ENCODE measurements at places on chromosomes 6 and 20.

GRCh38 chr6:25122001-25122400, 157.2 kb upstream of the CARMIL1 start:
- DNase-seq, result no peak

DNA sequence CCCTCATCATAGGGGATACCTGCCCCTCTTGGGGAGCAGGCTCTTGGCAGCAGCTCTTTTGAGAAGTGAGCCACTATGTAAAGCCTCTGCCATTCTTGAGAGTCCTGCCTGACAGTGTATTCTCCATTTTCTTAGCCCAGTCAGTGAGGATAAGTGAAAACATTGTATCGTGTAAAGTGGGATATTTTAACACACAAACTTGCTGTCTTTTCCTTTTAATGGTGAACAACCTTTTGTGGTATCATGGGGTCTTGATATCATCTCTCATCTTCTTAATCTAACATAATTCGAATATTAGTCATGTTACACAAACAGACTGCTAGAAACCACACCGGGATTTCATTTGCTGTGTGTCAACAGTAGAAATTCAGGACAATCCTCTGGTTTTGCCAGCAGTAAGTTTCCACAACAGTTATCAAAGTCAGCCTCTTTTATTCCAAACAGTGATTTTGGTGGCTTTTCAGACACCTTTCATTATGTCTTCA, 136.2 kb downstream of the HIVEP1 start:
- DNase-seq, result no peak

DNA sequence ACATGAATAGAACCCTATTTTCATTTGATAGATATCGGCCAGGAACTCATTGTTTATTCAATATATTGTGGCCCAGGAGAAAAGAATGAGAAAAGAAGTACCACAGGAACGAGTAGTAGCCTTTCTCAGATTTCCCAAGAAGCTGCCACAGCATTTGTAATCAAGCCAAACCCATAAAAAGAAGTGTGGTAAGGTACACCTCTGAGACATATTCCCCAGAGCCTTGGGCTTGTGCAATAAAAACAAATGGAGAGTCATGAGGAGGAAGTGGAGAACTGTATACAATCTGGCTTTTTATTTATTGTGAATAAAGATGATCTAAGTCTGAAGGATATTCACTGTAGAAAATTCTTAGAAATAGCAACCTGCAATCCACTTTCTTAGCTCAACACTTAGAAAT, 36.7 kb downstream of the KIF6 start:
- DNase-seq, result no peak

DNA sequence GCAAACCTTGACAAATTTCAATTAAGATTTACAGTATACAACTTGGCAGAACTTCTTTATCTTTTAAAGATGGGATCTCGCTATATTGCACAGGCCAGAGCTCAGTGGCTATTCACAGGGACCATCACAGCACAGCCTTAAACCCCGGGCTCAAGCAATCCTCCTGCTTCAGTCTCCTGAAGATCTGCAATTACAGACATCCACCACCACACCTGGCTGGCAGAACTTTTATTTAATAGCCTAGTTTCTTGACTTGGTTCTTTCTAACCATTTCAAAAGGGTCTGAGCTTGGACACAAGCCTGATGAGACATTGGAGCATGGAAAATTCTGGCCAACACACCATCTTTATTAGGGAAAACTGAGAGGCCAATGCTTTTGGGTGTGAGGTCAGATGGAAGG, 151.6 kb upstream of the KCNG1 start:
- DNase-seq, result no peak

DNA sequence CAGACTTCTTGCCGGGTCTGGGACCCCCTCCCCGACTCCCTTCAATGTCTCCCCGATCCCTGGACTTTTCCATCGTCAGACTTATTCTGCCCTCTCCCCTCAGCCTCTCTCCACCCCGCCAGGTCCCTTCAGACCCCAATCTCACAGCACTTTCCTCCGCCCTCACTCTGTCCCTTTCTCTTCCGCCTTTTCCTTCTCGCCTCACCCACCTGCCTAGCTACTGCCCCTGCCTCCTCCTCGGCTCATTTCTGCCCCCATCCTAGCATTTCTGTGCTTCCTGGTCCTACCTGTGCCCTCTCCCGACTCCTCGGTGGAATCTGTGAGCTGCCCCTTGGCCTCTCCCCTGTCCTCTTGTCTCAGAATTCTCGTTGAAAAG, 616 bp downstream of the CHMP4B start:
- no peak for DNase-seq

GRCh38 chr20:24100370-24101011, 111.9 kb upstream of the GGTLC1 start:
- peak; percentile 47 for DNase-seq

DNA sequence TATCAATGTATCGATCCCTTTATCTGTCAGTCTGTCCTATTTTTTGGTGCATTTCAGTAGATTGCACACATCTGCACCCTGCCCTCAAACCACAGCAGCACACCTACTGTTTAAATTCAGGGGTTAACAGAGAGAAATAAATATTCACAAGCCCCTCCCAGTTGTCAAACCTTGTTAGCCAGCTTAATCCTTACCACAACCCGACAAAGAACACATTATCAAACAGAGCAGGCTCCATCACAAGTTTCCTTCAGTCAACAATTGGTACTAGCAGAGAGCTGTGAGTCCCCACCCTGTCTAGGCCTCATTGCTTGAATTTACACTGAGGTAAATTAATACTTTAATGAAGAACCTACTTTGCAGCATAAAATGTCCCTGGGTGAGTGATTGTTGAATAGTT, 249.8 kb downstream of the FNDC1 start:
- no peak for DNase-seq

GRCh38 chr6:128076843-128077242, 176.0 kb upstream of the THEMIS start:
- DNase-seq, result no peak

- DNase-seq, result no peak
These were observed 528.4 kb downstream of the PKHD1 start for GRCh38 chr6:51559059-51559458.

DNA sequence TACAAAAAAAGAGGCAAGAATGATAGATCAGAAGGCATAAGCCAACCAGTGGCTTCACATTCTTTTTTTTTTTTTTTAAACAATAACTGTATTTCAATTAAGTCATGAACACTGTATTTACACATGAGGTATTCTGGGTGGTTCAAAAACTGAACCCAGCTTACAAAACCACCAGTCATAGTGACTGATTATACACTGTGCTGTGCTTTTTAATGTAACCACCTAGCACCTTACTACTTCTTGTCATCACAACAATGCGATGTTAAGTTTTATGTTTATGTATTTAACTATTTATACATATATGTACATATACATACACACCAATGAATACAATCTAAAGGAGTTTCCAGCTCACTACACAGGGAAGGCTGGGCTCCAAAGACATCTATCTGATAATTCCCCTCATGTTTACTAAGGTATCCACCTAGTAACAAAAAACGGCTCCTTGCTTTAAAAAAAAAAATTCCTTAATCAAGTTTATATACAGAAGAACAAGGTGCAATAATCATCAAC, 87.1 kb upstream of the PLN start:
- DNase-seq, result no peak

- DNase-seq, result no peak
These were observed 71.1 kb upstream of the BLCAP start for GRCh38 chr20:37598575-37599342.

- no peak for DNase-seq
These were observed 383.8 kb upstream of the JAG1 start for GRCh38 chr20:11057624-11058023.

DNA sequence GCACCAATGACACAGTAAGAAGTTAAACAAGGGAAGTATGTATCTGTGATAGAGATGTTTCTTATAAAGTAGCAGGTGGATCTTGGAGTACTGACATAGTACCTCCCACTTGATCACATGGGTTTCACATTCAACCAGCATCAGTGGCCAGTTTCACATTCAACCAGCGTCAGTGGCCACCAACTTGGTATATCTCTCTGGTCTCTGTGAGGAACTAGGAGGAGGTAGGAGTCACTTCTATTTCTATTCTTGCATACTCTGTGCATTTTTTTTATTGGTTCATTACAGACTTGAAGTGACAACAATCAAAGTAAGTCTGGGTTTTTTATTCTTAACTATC, 200.3 kb upstream of the SIM1 start:
- DNase-seq, result no peak

- DNase-seq, result no peak
These were observed 26.6 kb downstream of the POFUT1 start for GRCh38 chr20:32234135-32234808.

DNA sequence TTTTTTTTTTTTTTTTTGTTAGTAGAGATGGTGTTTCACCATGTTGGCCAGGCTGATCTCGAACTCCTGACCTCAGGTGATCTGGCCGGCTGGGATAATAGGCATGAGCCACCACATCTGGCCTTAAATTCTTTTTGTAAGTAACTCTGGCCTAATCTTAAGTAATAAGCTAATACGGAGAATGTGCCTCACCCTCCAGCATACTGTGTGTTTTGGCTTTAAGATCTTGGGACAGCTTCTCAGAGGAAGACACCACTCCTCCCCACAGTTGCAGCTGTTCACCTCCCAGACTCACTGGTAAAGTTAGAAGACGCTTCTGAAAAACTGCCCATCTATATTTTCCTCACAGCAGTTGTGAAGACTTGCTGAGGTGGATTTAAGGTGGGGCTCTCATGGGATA, 120.8 kb downstream of the CCDC170 start:
- DNase-seq, result no peak

- no peak for DNase-seq
These were observed 2.4 kb downstream of the ADA start for GRCh38 chr20:44649126-44649525.

- DNase-seq, result no peak
These were observed 361.3 kb upstream of the MMS22L start for GRCh38 chr6:97644353-97644752.

DNA sequence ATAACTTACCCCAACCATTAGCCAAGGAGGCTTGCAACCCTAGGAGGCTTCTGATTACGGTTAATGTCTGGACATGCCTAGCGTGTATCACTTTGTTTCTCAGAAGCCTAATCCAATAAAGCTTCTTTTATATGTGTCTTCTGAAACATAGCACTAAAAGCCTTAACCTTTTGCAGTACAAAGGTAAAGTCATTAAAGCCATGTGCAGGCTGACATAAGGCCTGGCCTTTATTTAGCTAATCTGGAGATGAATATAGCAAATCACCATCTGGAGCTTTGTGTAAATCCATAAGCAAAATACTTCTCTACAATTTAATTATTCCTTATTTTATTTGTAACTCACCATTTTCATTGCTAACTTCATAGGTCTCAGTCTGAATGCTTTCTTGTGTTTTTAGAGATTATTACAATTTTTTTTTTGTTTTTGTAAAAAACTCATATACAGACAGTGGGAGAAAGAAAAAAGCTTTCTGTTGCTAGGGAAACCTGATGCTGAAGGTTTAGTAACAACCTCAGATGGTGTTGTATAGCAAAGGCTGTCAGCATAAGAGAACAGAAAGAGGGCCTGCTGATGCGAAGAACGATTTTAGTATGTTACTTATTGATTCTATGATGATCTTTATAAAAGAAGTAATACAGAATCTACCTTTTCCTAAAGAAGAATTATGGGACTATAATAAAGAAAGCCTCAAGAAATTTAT, at the start of gene EYS:
TSS of gene EYS (minus strand) at position 101 of the 701 bp plus-strand sequence. CDS start 211,816 bp downstream, outside the sequence.
- no peak for DNase-seq

DNA sequence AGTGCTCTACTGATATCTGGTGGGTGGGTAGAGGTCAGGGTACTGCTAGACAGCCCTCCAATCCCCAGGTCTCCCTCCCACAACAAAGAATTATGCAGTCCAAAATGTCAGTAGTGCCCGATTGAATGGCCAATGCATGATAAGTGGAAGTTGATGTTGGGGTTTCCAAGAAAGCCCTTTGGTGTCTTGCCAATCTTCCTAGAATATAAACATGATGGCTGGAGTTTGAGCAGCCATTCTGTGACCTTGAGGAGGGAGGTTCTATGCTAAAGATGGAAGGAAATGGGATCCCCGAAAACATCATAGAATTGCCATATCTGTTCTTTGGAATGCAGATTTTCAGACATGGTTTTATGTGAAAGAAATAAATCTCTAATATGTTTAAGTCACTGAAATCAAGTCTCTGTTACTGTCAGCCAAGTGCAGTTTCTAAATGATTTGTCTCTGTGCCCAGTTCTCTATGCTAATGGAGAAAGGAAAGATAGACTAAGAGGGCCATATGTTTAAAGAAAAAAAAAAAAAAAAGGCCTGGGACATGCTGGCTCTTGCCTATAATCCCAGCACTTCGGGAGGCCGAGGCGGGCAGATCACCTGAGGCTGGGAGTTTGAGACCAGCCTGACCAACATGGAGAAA, 32.8 kb upstream of the PTPN1 start:
- DNase-seq, result no peak

DNA sequence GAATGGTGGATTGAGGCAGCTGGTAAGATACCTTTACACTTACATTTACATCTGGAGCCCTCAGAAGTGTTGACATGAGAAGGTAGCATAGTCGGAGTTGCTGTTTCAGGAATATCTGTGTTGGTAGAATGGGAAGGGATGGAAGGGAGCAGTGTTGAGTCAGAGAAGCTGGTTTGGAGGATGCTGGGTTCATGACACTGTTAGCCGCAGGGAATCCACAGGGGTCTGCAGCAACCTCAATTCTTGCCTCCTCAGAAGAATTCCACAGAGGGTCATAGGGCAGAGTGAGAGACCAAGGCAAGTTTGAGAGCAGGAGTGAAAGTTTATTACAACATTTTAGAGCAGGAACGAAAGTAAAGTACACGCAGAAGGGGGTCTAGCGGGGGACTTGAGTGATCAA, 536.8 kb downstream of the QKI start:
- DNase-seq, result no peak

DNA sequence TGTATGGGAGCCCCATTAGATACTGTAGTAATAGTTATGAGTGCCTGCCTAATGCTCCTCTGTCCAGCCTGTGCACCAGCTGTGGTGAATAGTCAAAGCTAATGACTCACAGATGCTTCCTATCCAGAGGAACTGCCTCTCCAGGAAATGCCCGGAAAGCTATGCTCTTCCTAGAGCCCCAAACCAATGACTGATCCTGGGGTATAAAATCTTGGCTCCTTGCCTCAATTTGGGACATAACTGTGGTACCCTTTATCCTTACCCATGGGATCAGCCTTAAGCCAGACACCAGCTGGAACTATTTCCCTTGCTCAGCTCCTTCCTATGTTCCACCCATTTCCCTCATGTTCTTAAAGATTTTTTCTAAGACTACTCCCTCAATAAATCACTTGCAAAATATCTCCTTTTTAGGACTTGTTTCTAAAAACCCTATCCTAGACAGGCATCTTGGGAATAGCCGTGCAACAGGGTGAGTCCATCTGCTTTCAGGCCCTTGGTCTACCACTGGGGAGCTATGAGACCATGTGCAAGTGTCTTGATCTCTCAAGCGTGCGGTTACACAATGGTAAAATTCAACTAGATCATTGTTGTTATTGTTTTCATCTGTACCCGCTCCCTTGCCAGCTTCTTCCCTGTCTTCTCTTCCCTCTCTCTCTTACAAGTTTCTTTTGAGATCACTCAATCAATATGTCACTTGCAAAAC, 283.7 kb downstream of the BTBD3 start:
- no peak for DNase-seq

- DNase-seq, result no peak
These were observed 65.7 kb downstream of the SCP2D1 start for GRCh38 chr20:18879262-18879661.

GRCh38 chr6:7261852-7262461, 51.0 kb downstream of the SSR1 start:
- no peak for DNase-seq

GRCh38 chr20:8880085-8880853, 188.6 kb upstream of the PLCB4 start:
- no peak for DNase-seq

All from stimulated activated CD4-positive, alpha-beta T cell treated with anti-CD3 and anti-CD28 coated beads, Interleukin-15, amount 100 ng/mL, for 48 hours (primary cell).